ENCODE measurements at places on chromosomes 13 and 19.

GRCh38 chr13:41282129-41282571, 18.8 kb upstream of the MTRF1 start:
- DNase-seq = no peak

DNA sequence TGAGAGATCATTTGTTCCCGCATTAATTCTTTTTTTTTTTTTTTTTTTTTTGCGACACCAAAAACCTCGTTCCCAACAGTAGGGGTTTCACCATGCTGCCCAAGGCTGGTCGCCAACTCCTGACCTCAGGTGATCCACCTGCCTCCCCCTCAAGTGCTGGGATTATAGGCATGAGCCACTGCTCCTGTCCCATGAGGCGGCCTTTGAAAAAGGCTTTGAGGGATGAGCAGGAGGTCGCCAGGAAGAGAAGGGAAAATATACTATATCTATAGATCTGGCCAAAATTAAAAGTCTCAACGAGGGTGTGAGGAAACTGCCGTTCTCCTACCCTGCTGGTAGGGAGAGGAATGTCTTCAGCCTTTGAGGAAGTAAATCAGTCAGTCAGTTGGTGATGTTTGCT, 26.2 kb downstream of the ZNF473 start:
- DNase-seq = no peak

GRCh38 chr13:106033659-106034058, 501.8 kb downstream of the EFNB2 start:
- DNase-seq = no peak

DNA sequence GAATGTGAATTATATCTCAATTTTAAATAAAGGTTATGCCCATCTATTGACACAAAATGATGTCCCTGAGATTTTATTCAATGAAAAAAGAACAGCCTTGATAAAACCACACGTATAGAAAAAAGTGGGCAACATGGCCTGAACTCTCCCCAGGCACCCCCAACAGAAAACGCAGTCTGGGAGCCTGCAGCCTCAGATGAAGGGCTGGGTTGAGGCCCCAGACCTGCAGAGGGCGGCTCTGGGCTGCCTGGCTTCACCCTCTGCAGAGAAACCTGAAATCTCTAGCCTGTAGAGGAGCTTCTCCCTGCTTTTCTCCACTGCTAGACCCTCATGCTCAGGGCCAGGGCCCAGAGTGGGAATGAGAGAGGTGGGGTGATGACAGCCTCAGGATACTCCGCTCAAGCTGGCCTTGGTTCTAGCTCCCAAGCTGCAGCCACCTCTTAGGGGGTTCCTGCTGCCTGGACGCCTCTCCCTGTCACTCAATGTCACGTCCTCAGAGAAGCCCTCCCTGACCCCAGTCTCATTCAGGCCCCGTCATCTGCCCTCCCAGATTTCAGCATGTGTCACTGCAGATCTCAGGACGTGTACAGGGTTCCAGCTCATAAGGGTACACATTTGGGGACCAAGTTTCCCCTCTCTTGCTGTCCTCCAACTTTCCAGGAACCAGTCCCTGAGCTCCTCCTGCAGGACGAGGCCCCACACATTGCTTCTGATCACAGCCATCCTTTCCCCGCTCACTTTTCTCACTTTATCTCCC, 1.8 kb downstream of the MBD3 start:
- no peak for DNase-seq

- DNase-seq = no peak
Measured at GRCh38 chr19:45314708-45315245, 7.9 kb downstream of the CKM start.

GRCh38 chr13:48775804-48776203, 122.1 kb downstream of the CYSLTR2 start:
- DNase-seq = no peak

- DNase-seq = no peak
Measured at GRCh38 chr19:6044056-6044805, 66.1 kb downstream of the RFX2 start.

DNA sequence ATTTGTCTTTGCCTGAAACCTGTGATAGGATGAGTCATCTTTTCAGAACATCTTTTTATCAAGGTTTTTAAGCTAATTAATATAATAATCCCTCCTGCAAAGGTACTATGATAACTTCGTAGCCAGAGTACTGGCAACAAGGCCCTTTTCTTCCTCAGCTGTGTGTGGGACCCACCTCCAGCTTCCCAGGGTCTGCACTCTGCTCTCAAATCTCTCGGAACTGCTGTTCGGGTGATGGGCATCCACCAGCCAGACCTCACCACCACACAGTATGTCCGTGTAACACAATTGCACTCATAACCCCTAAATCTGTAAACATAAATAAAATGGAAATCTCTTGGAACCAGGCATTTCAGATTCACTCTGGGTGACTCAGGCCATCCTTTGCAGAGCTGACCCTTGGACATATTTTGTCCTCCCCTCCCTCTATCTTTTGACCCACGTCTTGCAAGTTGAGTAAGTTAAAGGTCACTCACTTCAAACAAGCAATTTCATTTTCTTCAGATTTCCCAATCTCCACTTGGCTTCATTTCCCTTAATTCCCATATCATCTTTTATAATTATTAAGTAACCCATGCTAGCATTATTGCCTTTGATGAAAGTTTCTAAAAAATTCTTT, 29.5 kb downstream of the COL4A1 start:
- DNase-seq = no peak

- no peak for DNase-seq
Measured at GRCh38 chr13:110424569-110425443, 117.7 kb downstream of the COL4A2 start.

GRCh38 chr13:65026505-65026904, 2203.6 kb downstream of the PCDH9 start:
- no peak for DNase-seq

DNA sequence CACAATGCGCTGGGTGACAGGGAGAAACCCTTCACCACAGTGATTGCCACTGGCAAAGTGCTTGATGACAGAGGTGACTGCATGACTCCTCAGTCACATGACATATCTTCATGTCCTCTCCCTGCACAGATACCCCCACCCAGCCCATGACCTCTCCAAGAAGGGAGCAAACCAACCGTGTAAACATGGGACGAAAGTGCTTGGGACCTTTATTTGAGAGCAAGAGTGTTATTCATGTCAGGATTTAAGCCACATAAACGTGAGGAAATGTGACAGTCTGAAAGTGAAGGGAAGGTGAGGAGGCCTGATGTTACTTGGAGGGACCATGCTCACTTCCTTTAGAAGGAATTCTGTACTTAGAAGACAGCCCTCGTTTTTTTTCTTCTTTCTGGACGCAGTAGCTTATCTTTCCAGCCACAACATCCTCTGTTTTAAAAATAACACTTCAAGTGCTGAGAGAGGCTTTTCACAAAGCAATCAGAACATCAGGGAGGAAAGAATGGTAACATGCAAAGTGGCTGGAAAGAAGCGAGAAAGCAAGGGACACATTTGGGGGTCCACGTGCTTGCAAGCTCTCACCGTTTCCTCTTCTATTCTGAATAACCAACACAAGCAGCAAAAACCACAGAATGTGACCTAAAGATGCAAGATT, 35.6 kb downstream of the EPS15L1 start:
- DNase-seq = no peak

DNA sequence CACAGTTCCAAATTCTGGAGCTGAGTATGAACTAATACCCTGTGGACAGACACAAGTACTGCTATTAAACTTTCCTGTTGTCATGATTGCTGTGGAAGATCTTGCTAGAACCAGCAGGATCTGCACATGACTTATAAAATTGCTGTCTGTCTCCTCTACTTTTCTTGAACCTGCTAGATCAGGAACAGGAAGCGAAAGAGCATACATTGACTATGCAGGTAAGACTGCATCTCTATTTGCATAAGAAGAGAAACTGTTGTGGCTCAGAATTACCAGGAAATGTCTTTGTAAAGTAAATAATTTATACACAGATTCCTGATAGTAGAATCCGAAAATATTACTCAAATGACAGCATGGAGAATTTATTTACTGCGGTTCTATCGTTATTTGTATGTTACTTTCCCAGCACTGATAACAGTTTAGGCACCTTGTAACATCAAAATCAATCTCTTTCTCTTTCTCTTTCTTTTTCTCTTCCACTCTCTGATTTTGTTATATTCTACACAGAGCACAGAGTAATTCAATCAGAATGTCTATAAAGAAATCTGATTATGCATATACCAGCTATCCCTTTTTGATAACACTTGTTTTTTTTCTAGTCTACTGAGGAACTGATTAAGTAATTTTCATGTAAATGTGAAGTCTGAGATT, 226.5 kb downstream of the MYO16 start:
- no peak for DNase-seq

DNA sequence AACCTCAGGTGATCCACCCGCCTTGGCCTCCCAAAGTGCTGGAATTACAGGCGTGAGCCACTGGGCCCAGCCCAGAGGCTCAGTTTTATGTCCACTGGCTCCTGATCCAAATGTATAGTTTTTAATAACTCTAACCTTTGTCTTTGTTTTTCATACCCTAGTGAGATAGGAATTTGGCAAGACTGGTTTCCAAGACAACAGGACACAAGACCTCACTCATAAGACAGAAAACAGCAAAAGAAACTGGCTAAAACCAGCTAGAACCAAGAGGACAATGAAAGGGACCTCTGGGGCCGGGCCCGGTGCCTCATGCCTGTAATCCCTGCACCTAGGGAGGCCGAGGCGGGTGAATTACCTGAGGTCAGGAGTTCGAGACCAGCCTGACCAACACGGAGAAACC, 27.6 kb downstream of the CPT1C start:
- no peak for DNase-seq

GRCh38 chr13:43915451-43915850, 35.7 kb downstream of the LACC1 start:
- DNase-seq = no peak

- no peak for DNase-seq
Measured at GRCh38 chr19:33868788-33869412, 72.2 kb downstream of the KCTD15 start.

GRCh38 chr19:4877753-4878490, 10.5 kb upstream of the PLIN3 start:
- no peak for DNase-seq

DNA sequence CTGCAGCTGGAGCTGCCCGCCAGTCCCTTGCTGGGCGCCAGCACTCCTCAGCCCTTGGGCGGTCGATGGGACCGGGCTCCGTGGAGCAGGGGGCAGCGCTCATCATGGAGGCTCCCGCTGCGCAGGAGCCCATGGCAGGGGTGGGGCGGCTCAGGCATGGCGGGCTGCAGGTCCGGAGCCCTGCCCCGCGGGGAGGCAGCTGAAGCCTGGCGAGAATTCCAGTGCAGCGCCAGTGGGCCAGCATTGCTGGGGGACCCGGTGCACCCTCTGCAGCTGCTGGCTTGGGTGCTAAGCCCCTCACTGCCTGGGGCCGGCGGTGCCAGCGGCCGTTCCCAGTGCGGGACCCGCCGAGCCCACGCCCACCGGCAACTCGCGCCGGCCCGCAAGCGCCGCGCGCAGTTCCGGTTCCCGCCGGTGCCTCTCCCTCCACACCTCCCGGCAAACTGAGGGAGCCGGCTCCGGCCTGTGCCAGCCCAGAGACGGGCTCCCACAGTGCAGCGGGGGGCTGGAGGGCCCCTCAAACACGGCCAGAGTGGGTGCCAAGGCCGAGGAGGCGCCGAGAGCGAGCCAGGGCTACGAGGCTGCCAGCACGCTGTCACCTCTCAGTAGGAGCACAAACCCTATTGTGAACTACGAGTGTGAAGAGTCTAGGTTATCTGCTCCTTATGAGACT, 687.1 kb downstream of the PCDH17 start:
- no peak for DNase-seq

- DNase-seq = no peak
Measured at GRCh38 chr19:50384685-50385535, 763 bp downstream of the POLD1 start.

DNA sequence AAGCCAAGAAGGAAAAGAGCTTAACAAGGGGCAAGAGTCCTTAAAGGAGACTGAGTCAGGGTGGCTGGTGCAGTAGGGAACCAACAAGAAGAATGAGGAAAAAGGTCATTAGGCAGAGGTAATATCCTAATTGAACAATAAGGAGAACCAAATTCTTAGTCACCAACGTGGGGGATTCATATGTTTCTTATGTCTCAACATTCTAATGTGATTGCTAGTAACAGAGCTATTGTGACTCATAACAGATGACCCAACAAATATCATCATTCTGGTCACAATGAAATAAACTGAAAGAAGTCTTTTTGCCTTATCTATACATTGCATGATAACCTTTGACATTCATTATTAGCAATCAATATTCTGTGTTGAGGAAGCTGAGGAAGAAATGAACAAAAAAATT, 101.6 kb downstream of the RAP2A start:
- DNase-seq = no peak

DNA sequence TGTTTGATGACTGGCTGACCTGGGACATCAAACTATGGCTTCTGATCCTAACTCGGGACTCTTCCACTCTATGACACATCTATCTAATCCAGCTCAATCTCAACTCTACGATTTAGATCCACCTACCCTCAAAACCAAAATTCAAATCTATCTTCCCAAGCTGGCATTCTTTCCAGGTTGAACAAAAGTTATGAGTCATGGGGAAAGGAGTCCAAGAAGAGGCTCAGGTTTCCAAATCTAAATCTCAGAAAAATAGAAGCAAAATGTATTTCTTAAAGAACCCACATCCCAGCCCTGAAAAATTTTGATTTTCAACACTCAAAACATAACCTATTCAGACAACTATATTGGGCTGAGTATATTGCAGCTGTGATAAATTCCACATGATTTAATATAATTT, 143.9 kb upstream of the IPO5 start:
- no peak for DNase-seq

DNA sequence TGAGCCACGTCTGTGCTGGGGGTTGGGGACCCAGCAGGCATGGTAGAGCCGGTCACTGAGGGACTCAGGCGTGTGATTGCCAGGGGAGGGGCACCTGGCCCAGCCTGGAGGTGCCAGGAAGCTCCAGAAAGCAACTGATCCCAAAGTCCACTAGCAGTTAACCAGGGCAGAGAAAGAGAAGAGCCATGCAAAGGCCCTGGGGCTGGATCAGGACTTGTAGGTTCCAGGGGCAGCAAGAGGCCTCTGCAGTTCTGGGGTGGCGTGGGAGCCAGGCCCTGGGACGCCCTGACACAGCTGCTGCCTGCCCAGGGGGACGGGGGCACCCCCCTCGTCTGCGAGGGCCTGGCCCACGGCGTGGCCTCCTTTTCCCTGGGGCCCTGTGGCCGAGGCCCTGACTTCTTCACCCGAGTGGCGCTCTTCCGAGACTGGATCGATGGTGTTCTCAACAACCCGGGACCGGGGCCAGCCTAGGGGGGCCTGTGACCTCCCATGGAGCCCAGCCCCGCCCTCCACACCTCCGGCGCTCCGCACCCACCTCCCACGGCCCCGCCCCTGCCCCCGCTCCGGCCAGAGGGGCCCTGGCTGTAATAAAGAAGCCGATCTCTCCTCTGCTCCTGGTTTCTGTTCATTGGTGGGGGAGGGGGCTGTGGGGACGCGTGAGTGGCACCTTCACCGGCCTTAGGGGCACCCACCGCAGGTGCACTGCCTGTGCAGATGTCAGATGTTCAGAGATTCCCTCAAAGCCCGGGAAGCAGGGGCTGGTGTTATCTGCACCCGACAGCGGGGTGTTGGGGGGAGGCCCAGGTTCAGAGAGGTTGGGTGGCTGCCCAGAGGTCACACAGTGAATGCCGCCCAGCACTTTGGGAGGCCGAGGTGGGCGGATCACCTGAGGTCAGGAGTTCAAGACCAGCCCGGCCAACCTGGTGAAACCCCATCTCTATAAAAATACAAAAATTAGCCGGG, 4.1 kb downstream of the AZU1 start:
- no peak for DNase-seq

- DNase-seq = peak; percentile 35
Measured at GRCh38 chr13:87356314-87356713, 314.9 kb upstream of the SLITRK5 start.
